Lower lobe of right lung (tissue), 2 donors: ENCODE measurements at places on chromosomes 1 and 21. TPM values are rescaled to one million over a fixed set of nuclear protein-coding genes. Genes with fewer than 3 reads are reported as not detected.

The APCS gene
- total RNA-seq: not detected

GRCh38 chr1:61171974-61172373 is 89.6 kb downstream of the NFIA start:
- no peak overlapping the region for H3K4me3 ChIP-seq
- no peaks in the 10 kb centered on the region for H3K27me3 ChIP-seq
- no peaks in the 10 kb centered on the region for H3K36me3 ChIP-seq
- DNase-seq: no peak
- H3K4me1 ChIP-seq: peaks cover 16% of the 10 kb centered on the region

DNA sequence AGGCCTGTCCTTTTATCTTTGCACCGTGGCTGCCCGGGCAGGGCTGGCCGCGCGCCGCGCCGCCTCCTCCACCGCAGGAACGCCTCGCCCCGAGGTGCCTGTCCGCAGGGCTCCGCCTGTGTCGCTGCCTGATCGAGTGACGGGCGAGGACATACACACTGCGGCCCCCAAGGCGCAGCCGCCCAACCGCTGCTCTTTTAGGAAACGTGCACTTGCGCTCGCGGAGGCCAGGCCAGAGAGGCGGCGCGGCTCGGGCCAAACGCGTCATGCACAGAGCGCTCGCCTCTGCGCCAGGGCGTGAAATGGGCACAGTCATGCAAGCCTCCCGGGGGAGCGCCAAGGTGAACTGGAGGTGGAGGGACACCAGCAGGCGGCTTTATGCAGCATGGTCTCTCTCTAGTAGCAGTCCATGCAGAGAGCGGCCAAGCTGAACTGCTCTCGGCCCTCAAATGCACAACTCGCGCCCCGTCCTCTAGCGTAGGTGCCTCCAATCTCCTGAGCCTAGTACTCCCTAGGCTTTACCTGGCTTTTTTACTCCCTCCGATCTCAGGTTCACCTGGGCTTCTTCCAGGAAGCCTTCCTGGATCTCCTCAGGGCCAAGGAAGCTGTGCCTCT is 12.9 kb downstream of the TRABD2B start:
- peaks cover 23% of the 10 kb centered on the region for H3K27me3 ChIP-seq
- H3K36me3 ChIP-seq: no peaks in the 10 kb centered on the region
- DNase-seq: no peak
- peaks cover 5% of the 10 kb centered on the region for H3K4me1 ChIP-seq
- no peak overlapping the region for H3K4me3 ChIP-seq

- H3K36me3 ChIP-seq: no peaks in the 10 kb centered on the region
- H3K4me1 ChIP-seq: no peaks in the 10 kb centered on the region
- H3K27ac ChIP-seq: no peak overlapping the region
- no peak overlapping the region for H3K4me3 ChIP-seq
- H3K27me3 ChIP-seq: no peaks in the 10 kb centered on the region
These were observed 28.0 kb upstream of the SFPQ start for GRCh38 chr1:35220976-35221375.

DNA sequence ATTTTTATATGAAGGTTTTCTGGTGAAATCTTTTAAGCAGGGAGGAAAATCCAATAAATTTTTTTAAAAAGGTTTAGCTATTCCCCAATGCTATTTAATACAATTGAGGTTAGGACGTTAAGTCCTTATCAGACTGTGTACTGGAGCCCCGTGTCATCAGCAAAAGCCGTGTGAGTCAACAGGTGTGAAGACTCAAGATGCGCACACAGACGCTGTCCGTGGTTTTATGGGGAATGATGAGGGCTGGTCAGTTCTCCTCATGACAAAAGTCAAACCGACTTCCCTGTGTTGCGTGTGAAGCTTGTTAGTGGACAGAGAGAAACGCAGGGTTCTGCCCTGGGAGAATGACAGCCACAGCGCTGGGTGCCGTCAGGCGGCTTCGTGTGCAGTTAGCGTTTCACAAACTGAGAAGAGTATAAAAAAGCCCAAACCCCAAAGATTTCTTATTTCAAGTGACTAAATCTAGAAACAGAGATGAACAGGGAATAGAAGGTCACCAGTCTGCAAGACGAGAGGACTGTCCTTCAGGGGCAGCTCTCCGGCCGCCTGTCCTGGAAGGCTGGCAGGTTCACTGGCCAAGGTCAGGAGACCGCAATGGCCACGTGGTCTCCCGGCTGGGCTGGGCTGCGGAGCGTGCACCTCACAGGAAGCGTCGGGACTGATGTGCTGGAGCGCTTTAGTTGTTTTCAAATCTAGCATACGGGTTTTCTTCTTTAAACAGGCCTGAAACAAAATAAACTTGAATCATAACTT is 22.4 kb downstream of the PTTG1IP start:
- no peak overlapping the region for H3K4me3 ChIP-seq
- no peak overlapping the region for H3K27ac ChIP-seq
- peaks cover 76% of the 10 kb centered on the region for H3K36me3 ChIP-seq
- no peak for DNase-seq

DNA sequence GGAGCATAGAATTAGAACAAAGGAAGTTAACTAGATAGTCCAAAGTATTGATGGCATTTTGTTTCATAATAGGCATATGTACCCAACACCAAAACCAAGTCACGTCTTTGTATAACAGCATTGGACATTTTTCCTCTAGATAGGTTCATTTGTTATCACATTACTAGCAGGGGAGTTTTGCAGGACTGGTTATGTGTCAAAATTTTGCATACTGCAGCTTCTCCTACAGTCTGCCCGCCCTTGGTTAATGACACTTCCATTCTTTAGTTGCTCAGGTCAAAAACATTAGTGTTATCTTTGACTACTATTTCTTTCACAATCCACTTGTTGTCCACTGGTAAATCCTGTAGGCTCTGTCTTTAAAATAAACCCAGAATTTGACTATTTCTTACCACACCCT is 8.9 kb downstream of the CAPZA1 start:
- peaks cover 78% of the 10 kb centered on the region for H3K4me1 ChIP-seq
- DNase-seq: no peak
- H3K36me3 ChIP-seq: peaks cover 9% of the 10 kb centered on the region
- H3K4me3 ChIP-seq: no peak overlapping the region

- H3K27ac ChIP-seq: no peak overlapping the region
- H3K4me1 ChIP-seq: no peaks in the 10 kb centered on the region
- H3K27me3 ChIP-seq: no peaks in the 10 kb centered on the region
- H3K36me3 ChIP-seq: peaks cover 72% of the 10 kb centered on the region
These were observed 16.1 kb downstream of the UBIAD1 start for GRCh38 chr1:11289064-11289463.

GRCh38 chr1:244197851-244198375 is 146.8 kb downstream of the ZBTB18 start:
- no peak overlapping the region for H3K27ac ChIP-seq
- no peaks in the 10 kb centered on the region for H3K36me3 ChIP-seq
- DNase-seq: no peak
- no peaks in the 10 kb centered on the region for H3K4me1 ChIP-seq

DNA sequence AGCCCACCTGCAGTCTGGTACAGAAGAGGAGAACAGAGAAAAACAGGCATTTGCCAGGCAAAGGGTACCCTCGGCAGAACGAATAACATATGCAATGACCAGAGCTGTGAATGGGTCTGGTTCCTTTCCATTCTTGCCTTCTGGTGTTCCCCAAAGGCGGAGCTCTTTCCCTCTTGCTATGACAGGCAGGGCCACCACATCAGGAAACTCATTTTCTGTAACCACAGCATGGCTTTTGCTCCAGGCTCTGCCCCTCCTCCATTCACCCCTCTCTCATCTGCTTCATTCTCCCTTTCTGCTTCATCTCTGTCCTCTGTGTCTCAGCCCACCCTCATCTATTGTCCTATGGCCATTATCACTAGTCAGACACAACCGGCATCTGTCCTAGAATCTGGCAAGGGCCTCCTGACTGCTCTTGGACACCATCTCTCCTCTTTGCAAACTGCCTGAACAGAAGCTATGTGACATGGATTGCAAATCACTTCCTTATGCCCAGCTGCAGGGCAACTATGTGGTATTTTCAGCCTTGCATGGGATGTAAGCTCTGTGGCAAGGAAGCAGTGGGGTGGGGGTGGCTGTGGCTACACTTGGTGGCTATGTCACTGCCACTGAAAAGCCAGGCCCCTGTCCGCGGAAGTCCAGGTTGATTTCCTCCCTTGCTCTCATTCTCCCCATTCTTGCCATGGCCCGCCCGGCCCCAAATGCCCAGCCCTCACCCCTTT is 78.8 kb upstream of the ABCD3 start:
- H3K4me1 ChIP-seq: peaks cover 13% of the 10 kb centered on the region
- H3K27me3 ChIP-seq: no peaks in the 10 kb centered on the region
- H3K4me3 ChIP-seq: no peak overlapping the region
- H3K36me3 ChIP-seq: no peaks in the 10 kb centered on the region
- no peak overlapping the region for H3K27ac ChIP-seq
- no peak for DNase-seq

- no peak for DNase-seq
- H3K36me3 ChIP-seq: no peaks in the 10 kb centered on the region
- H3K4me1 ChIP-seq: peaks cover 58% of the 10 kb centered on the region
- H3K4me3 ChIP-seq: no peak overlapping the region
- H3K27me3 ChIP-seq: no peaks in the 10 kb centered on the region
These were observed 27.3 kb upstream of the RNF19B start for GRCh38 chr1:32991819-32992488.

The KCNJ9 gene
- total RNA-seq: not detected

- peaks cover 37% of the 10 kb centered on the region for H3K27me3 ChIP-seq
- H3K4me1 ChIP-seq: no peaks in the 10 kb centered on the region
- DNase-seq: no peak
- no peaks in the 10 kb centered on the region for H3K36me3 ChIP-seq
- H3K27ac ChIP-seq: no peak overlapping the region
These were observed 260.3 kb downstream of the GRIK3 start for GRCh38 chr1:36773827-36774541.

DNA sequence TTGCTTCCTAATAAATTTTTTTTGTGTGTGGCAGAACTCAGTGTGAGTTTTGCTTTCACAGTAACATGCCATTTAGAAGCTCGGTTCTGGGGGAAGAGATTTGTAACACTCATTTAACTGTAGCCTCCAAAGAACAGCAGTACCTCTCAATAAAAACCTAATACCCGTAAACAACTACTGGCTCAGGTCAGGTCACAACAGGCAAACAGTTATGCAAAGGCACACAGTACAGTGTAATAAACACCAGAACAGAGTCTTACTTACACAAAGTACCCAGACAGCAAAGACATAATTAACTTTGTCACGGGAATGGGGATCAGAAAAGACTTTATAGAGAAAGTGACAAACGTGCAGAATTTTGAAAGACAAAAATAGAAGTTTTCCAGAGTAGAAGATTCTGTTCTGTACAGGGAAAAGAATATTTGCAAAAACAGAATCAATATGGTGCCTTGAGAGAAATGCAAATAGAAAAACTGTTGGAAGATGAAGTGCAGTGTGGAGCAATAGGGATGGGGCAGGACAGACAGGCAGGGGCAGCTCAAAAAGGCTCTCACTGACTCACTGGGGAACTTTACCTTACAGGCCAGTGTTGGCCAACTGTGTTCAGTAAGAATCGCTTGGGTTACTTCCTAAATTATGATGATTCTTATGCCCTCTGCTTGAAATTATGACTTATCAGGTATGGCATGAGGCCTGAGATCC is 38.8 kb downstream of the EGLN1 start:
- H3K27ac ChIP-seq: no peak overlapping the region
- no peak for DNase-seq
- no peaks in the 10 kb centered on the region for H3K27me3 ChIP-seq
- H3K4me1 ChIP-seq: peaks cover 7% of the 10 kb centered on the region
- no peaks in the 10 kb centered on the region for H3K36me3 ChIP-seq

The PANK4 gene
- total RNA-seq: 39.2 TPM

- H3K4me3 ChIP-seq: no peak overlapping the region
- no peak for DNase-seq
- H3K27ac ChIP-seq: no peak overlapping the region
- H3K4me1 ChIP-seq: no peaks in the 10 kb centered on the region
These were observed 12.8 kb downstream of the SH2D1B start for GRCh38 chr1:162398999-162399580.

DNA sequence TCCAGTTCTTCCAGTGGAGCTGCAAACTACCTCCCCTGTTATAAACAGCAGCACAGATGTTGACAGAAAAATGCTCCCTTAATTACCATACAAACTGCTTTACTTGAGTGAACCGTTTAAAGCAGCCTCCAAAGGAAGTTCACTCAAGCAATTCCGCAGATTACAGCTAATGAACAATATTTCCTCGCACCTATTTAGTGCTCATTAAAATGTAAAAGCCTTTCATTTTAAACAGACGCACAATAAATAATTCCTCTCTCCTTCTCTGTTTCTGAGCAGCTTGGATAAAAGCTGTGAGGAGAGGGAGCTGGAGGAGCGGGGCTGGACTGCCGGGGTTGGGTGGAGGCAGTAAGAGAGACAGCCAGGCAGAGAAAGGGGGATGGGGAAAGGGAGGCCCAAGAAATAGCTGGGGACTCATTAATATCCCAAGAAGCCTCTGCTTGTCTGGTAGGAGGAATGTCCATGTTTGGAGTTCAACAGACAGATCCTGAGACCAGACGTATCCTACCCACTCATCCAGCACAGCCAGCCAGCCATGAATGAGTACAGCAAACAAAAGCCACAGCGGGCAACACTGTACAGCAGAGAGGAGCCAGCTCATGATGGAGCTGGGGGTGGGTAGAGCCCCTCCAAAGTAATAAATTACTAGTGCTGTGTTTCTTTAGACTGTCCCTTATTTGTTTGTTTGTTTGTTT is 227.7 kb downstream of the GPATCH2 start:
- no peak for DNase-seq
- H3K27ac ChIP-seq: no peak overlapping the region
- H3K4me3 ChIP-seq: no peak overlapping the region
- H3K36me3 ChIP-seq: no peaks in the 10 kb centered on the region
- no peaks in the 10 kb centered on the region for H3K27me3 ChIP-seq

- no peaks in the 10 kb centered on the region for H3K27me3 ChIP-seq
- peak overlapping the region; percentile 91 for H3K27ac ChIP-seq
- DNase-seq: peak; percentile 81
- H3K4me1 ChIP-seq: peaks cover 19% of the 10 kb centered on the region
These were observed 863 bp downstream of the TARBP1 start for GRCh38 chr1:234478152-234478480.

The BARHL2 gene
- not detected for total RNA-seq

DNA sequence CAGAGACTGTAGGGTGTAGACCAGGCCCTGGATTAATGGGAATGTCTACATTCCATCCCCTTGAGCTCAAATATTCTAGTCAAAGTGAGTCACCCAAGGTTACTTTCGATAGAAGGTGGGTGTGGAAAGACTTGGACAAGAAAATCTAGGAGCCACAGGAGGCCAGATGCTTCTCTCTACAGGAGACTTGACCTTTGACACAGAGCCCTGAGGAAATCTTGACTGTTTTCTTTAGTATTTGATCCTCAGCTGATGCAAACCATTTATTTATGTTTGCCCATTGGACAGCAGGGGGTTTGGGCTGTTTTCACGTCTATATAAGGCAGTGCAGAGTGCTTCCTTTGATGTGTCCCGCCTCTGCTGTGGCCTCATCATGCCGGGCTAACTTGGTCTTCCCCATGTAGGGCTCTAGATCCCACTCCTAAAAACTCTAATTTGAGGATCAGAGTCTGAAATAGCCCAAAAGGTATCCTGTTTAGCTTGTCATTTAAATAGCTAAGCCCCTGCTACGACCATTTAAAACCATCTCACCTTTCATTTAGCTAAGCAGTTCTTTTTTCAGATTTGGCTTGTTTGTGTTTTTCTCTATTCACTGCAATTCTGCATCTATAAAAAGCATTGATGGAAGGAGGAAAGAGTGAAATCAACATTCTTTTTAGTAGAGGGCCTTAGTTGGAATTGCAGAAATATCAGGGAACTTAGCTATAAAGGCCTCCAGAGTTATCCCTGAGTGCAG is 15.5 kb upstream of the MAP3K7CL start:
- H3K27me3 ChIP-seq: no peaks in the 10 kb centered on the region
- H3K4me3 ChIP-seq: no peak overlapping the region
- DNase-seq: no peak
- no peaks in the 10 kb centered on the region for H3K36me3 ChIP-seq
